ENCODE measurements at places on chromosomes 1 and 21.

DNA sequence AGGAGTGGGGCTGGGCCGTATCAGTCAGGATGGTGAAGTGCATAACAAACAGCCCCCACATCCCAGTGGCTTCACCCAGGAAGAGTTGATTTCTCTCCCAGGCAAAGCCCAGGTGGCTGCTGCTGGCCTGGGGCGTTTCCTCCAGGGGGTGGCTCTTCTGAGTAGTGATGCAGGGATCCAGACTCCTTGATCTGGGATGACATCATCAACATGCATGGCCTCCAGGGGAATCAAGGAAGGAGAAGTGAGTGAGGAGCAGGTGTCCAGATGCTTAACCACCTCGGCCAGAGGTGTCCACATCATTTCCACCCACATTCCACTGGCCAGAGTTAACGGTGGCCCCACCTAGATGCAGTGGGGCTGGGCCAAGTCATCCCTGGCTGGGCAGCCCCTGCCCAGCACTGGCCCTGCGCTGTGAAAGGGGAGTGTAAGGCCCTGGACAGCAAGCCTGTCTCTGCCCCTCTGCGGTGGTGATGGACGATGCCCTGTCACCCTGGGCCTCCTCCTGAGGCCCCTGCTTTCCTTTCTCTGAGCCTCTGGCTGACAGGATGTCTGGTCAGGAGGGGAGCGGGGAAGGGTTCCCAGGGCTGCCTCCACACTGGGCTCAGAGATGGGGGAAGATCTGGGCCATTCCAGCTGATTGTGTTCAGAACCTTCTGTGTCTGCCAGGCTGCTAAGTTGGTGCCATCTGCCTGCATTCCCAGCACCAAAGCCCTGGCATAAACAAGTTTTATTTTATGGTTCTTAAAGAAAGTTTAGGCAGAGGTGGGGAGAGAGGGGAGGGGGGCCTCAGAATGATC lies 598.2 kb downstream of the MATN1 start:
- DNase-seq: no peak

GRCh38 chr21:45935628-45936027 lies 45.9 kb upstream of the COL6A1 start:
- no peak for DNase-seq

GRCh38 chr1:213231795-213232231 lies 180.8 kb downstream of the RPS6KC1 start:
- DNase-seq: no peak

DNA sequence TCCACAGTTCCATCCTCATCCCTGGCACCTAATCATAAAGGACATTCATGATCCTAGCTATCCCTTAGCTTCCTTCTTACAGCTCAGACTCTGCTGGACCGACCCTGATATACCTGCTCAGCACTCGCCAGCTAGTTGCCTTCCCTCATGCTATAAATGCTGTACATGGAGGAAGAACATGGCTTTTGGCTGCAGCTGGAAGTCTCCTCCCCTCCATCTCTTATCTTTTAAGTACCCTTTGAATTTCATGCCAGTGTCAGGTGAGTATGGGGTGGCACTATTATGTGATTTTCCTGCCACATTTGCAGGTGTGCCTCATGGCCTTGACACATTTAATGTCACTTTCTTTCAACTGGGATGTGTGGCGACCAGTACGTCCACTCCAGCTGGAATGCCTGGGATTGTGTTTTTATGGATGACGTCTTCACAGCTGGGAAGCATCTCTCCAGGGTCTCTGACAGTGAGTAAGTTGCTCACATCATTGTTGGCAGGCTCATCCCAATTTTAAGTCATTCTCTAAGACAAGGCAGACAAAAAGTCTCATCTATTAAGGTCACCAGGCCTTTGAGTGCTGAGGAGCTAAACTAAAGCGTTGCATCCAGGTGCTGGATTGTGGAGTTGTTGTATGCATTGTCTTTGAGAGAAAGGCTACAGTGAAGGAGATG lies 43.4 kb downstream of the RUNX1 start:
- DNase-seq: no peak

- no peak for DNase-seq
Observed at GRCh38 chr1:8602471-8603219, 214.8 kb downstream of the RERE start.

DNA sequence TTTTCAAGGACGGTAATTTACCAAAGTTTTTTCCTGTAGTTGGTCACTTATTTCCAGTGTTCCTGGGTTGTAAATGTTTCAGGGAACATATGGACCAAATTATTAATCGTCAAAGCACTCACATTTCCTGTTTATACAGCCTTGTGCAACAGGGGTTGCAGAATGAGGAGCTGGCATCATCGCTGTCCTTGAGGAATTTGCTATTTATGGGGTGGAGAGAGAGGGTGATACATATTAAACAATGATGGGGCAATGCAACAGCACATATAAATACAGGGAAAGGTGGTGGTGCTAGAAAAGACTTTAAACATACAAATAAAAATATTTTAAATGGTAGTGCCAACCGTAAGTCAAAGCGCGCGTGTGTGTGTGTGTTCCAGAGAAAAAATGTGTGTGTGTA lies 369.8 kb downstream of the NPHP4 start:
- no peak for DNase-seq

DNA sequence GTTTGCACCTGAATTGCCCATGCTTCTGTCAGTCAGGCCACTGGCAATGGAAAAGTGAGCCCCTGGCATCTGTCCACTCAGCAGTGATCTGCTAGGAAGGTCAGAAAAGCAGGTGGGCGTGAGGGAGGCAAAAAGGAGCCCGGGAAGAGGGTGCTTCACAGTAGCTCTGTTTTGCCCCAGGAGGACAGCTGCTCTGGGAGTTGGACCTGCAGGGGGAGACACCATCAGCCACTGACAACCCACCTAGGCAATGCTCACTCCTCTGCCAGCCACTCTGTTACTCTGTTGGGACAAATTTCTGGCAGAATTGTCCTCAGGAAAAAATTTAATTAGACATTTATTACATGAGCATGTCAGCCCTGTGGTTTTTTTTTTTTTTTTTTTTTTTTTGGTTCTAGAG lies 146.4 kb downstream of the LRIG2 start:
- DNase-seq: no peak

GRCh38 chr21:17964716-17965115 lies 145.6 kb upstream of the C21orf91 start:
- no peak for DNase-seq

DNA sequence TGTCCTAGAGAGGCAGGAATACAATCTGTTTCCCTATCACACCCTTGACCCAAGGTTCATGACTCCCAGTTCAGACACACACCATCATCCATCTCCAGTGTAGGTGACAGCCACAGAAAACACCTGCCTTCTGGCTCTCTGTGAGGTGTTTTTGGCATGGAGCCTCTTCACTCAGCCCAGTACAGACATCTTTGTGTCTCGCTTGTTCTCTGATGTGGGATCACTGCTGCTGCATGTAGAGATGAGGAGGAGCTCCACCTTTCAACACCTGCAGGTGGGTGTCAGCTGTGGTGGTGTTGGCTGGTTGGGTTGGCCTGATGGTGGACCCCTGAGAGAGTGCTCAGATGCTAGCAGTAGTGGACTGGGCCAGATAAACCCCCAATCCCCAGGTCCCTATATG lies 916.7 kb upstream of the B3GALT2 start:
- no peak for DNase-seq

- DNase-seq: no peak
Observed at GRCh38 chr21:38089763-38090046, 167.1 kb upstream of the KCNJ15 start.

- no peak for DNase-seq
Observed at GRCh38 chr1:158285756-158286241, 3.9 kb upstream of the CD1C start.

GRCh38 chr1:100415498-100415778 lies 63.1 kb downstream of the CDC14A start:
- DNase-seq: no peak

DNA sequence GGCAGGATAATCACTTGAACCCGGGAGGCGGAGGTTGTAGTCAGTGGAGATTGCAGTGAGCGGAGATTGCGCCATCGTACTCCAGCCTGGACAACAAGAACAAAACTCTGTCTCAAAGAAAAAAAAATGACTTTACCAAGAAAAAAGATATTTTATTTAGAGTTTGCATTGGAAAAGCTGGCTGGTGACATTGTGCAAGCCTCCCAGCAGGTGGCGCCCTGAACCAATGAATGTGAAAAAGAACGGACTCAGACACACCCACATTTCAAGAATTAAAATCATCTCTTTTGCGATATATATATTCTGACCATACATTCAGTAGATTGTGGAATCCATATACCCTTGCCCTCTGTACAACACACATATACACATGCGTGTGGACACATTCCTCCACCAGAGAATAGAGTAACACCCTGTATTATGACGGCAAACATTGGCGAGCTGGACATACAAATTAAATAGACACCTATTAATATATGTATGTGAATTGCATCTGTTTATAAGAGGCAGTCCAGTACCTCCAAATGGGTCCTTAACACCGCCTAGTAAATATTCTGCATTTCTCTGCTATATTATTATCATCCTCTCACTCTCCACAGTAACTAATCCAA lies 39.0 kb upstream of the CADM3 start:
- DNase-seq: no peak

DNA sequence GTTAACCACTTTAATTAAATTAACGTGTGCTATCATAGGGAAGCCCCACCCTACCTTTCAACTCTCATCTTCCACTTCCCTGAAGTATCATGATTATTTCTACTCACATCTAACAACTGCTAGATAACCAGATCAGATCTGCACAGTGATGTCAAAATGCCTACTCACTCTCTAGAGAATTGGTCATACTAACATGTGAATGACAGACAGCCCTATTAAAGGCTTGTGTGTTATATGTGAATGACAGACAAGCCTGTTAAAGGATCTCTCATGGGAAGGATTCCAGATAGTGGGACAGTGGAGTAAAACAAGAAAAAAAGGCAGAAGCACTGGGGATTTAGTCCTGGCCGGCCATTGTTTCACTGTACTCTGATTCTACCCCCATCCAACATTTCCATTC lies 12.6 kb downstream of the VTCN1 start:
- no peak for DNase-seq

DNA sequence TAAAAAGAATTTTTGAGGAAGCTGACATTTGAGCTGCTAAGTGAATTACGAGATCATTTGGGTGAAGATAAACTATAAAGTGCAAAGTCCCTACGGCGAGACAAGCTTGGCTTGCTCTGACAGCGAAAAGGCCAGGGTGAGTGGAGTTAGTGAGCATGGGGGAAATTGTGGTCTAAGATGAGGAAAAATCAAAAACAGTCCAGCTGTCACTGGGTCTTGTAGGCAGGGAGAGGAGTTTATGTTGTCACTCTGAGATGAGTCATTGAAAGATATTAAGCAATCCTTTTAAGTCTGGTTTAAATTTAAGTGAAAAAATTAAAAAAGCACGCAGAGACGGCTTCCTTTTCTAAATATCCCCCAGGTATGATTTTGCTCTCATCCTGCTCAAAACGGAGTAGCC lies 601.9 kb downstream of the MRPL39 start:
- DNase-seq: no peak

DNA sequence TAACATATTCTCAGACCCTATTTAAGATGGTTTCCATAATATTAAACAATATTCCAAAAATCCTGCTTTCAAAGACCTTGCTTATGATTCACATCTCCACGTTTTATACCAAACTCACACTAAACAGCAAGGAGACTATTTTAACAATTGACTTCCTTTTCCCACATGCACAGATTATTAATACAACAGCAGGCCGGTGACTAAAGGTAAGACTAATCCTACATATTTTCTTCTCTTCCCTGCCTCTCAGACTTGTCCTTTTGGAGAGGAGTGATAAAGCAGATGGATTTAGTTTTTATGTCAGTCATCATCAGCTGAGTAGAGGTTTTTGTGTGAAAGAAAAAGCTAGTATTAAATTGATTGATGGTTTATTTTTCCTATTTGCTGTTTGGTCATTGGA lies 400.6 kb downstream of the NTNG1 start:
- no peak for DNase-seq

- no peak for DNase-seq
Observed at GRCh38 chr1:86365896-86366295, 30.2 kb downstream of the ODF2L start.

- DNase-seq: no peak
Observed at GRCh38 chr1:94793296-94793656, 26.9 kb upstream of the SLC44A3 start.

GRCh38 chr1:41895552-41895951 lies 23.2 kb downstream of the HIVEP3 start:
- DNase-seq: no peak

DNA sequence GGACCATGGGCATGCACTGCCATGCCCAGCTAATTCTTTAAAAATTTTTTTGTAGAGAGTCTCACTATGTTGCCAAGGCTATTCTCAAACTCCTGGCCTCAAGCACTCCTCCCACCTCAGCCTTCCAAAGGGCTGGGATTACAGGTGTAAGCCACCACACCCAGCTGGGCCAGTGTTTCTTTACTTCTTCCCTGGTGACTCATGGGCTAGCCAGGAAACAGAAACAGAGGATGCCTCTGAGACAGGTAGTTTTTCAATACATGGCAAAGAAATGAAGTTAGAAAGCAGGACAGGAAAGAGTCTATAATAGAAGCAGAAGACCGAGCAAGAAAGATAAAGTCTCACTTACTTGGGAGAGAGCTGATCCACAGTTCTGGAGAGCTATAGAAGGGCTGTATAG lies 7.6 kb upstream of the C1orf74 start:
- no peak for DNase-seq

DNA sequence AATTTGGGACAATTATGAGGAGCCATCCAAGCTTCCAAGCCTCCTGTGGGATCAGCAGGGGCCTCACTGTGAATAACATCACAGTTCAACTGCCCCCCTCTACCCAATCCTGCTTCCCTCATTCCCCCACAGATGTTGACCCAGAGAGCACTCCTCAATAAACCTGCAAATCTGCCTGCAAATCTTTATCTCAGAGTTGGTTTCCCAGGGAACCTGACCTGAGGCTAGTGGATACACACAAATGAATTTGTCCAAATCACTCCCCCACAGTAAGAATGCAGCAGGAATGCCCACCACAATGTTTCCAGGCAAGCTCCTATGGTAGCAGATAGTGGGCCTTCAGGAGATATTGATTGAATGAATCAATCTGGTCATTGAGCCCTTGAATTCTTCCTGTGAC lies 56.4 kb upstream of the HIVEP3 start:
- no peak for DNase-seq

DNA sequence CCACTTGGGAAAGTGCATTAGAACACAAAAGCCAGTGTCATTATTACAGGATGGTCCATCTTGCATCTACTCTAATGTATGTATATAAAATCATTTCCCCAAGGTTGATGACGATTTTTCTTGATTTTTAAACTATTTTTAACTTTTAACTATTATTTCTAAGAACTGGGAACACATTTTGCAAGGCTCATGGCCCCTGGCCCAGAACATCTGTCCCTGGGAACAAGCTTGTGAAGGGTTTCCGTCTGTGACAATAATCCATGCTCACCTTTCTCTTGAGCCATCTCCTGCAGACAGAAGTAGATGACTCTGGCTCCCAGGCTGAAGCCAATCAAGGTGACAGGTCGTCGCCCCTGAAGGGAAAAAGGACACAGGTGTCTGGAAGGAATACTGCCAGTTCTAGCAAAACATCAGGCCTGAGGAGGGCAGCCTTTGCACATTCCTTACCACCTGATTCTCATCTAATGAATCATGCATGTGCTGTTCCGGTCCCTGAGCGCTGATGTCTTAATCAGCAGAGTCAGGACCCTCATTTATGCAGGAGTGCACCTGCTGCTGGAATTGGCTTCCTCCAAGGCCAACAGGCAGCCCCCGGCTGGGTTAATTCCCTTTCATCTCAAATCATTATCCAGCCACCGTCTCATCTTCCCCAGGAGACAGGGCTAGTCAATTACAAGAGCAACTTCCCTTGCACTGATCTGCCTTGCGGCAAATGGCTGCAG lies 62.5 kb downstream of the TMCO4 start:
- no peak for DNase-seq
